ENCODE measurements at places on chromosomes 4 and X.
A peak's percentile ranks its signal among the peaks of the same experiment; 100 is the strongest.

DNA sequence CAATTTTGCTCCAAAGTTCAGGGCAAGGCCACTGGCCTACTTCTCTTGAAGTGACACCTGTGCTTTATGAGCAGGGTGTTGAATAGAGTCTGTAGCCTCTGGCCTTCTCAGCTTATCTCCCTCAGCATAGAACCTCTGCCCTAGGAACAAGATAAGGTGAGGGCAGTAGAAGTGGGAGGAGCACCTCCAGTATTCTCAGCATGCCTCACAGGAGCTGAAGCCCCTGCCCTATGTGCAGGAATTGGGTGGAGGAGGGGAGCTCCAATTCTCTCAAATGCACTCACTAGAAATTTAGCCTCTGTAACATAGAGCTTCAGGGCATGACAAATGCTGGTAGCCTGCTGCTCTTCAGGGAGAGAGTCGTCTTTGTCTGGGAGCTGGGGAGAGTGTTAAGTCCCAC is 479.3 kb downstream of the IL1RAPL1 start:
- DNase-seq, result no peak

- peak; percentile 81 for DNase-seq
Measured at GRCh38 chrX:39576041-39576872, 521.5 kb downstream of the BCOR start.

- no peak for DNase-seq
Measured at GRCh38 chr4:143186212-143186611, 1.5 kb downstream of the USP38 start.

DNA sequence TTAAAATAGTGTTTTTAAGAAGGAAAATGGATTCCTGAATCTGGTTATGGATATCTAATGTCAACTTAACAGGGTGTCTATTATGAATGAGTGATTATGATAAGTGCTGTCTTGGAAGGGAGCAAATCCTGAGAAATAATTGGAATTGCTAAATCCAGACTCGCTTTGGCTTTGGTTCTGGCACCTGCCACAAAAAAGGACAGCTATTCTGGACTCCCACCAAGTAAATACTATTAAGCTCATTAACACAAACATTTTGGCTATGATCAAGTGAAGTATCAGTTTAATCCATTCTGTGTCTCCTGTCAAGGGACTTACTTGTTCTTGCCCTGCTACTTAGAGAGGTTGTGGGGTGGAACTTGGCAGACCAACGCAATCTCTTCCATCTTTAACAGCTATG is 403.7 kb downstream of the CENPC start:
- peak; percentile 55 for DNase-seq

DNA sequence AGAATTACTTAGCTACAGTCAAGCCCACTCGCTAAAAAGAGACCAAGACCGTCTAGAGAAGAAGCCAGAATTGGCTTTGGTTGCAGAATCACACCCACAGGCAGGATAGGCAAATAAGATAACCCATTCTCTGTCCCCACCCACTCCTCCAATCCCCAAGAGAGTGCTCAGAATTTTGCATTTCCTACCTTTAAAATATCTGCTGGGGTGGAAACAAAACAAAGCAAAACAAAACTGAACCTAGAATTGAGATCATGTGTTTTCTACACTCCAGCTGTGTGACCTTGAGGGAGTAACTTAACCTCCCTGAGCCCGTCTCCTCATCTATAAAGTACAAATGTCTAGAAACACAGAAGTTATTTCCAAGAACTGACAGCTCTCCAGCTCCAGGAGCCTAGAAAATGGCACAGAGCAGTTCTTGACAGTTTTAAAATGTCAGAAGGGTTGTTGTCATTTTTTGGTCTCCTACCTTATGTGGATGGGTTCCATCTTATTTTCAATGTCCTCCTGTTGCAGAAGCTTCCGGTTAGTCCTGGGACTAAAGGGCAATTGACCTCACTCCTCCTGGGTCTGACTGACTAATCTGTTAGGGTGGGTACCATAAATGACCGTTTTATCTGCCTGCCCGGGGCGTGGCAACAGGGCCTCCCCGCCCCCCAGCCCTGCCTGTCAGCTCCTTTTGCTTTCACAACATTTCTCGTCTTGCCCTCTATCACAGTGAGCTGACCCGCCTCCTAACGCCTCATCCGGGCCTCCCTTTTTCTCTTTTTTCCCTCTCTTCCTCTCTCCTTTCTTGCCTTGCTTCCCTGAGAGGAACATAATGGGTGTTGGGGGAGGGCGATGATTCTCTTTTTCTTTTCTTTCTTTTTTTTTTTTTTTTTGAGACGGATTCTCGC is 114.0 kb downstream of the RBM47 start:
- DNase-seq, result no peak

- DNase-seq, result no peak
Measured at GRCh38 chrX:10949541-10949940, 161.6 kb upstream of the HCCS start.

- no peak for DNase-seq
Measured at GRCh38 chrX:15911734-15912550, 57.3 kb upstream of the AP1S2 start.

GRCh38 chr4:112747036-112747435 is 110.1 kb downstream of the LARP7 start:
- DNase-seq, result no peak

GRCh38 chr4:121189326-121190215 is 25.4 kb upstream of the TNIP3 start:
- no peak for DNase-seq

GRCh38 chr4:81796790-81797528 is 325.3 kb upstream of the RASGEF1B start:
- no peak for DNase-seq

GRCh38 chr4:100953616-100954015 is 393.7 kb downstream of the PPP3CA start:
- DNase-seq, result no peak

DNA sequence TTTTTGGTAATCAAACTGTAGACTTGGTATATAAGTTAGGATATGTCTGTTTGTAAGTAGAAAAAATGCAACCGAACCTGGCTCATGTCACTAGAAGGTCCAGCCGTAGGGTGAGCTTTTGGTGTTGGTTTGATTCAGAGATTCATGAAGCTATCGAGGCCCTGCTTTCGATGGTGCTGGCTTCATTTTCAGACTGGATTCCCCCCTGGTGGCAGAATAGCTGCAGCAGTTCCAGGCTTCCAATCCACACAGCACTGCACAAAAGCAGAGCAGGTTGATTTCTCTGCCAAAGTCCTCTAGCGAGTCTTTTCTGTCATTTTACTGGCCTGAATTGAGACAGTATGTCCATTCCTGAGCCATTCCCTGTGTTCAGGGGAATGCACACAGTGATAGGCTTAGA is 33.1 kb downstream of the PDK3 start:
- no peak for DNase-seq

All from NCI-H1105 (cell line).